Smooth muscle cell of trachea (primary cell): ENCODE measurements at places on chromosomes 7 and 10. TPM values are rescaled to one million over a fixed set of nuclear protein-coding genes. Genes with fewer than 3 reads are reported as not detected.

The REPIN1 gene
- 43.1 and 59.9 TPM in 2 replicates for total RNA-seq

The LAMTOR4 gene
- 59.9 and 108 TPM in 2 replicates for total RNA-seq

The ZNF239 gene
- 5.5 TPM in 2 replicates for total RNA-seq

The COBL gene
- total RNA-seq: under 0.01 TPM in 1 of 2 replicates, not detected in the other

The SSC4D gene
- total RNA-seq: 0.33 and 0.73 TPM in 2 replicates

The TMEM176A gene
- total RNA-seq: 0.33 TPM in 1 of 2 replicates, not detected in the other

The IFIT1B gene
- not detected in 2 replicates for total RNA-seq

The ZPBP gene
- not detected in 2 replicates for total RNA-seq

The CDC14C gene
- total RNA-seq: 0.15 and 0.17 TPM in 2 replicates

The AOC1 gene
- not detected in 2 replicates for total RNA-seq

The HABP2 gene
- not detected in 2 replicates for total RNA-seq

The CTTNBP2 gene
- 16.4 and 22.3 TPM in 2 replicates for total RNA-seq

The INSYN2A gene
- 0.73 and 2.6 TPM in 2 replicates for total RNA-seq

The PRF1 gene
- total RNA-seq: not detected in 2 replicates

The GPR26 gene
- total RNA-seq: not detected in 2 replicates

The MLXIPL gene
- total RNA-seq: 0.66 TPM in 1 of 2 replicates, not detected in the other

The DPP6 gene
- not detected in 2 replicates for total RNA-seq

The WEE2 gene
- 0.33 TPM in 1 of 2 replicates, not detected in the other for total RNA-seq

The INTS1 gene
- total RNA-seq: 55.0 and 67.5 TPM in 2 replicates

The TMEM273 gene
- total RNA-seq: not detected in 2 replicates

The PON3 gene
- not detected in 2 replicates for total RNA-seq

The PNLIPRP2 gene
- not detected in 2 replicates for total RNA-seq

The SPACDR gene
- total RNA-seq: 0.73 and 2.6 TPM in 2 replicates

The PRLHR gene
- total RNA-seq: not detected in 2 replicates

The LAMB1 gene
- total RNA-seq: 478 and 504 TPM in 2 replicates

The MIOS gene
- 37.2 and 37.5 TPM in 2 replicates for total RNA-seq

The NOM1 gene
- total RNA-seq: 11.6 and 14.6 TPM in 2 replicates

The LOXL4 gene
- total RNA-seq: 14.1 and 78.2 TPM in 2 replicates

The BMPR1A gene
- 68.1 and 73.1 TPM in 2 replicates for total RNA-seq

The ADAMTS14 gene
- total RNA-seq: 14.8 and 29.4 TPM in 2 replicates

The UTF1 gene
- not detected in 2 replicates for total RNA-seq

The ST8SIA6 gene
- total RNA-seq: 0.17 TPM in 1 of 2 replicates, not detected in the other

The TRIM50 gene
- not detected in 2 replicates for total RNA-seq

The GPRIN2 gene
- not detected in 2 replicates for total RNA-seq

The METTL27 gene
- 7.1 and 36.6 TPM in 2 replicates for total RNA-seq

The DKK1 gene
- 26.8 and 71.0 TPM in 2 replicates for total RNA-seq

The VENTX gene
- under 0.01 TPM in 1 of 2 replicates, not detected in the other for total RNA-seq

The LRRD1 gene
- total RNA-seq: 0.15 TPM in 1 of 2 replicates, not detected in the other

The MMP21 gene
- 0.17 TPM in 1 of 2 replicates, not detected in the other for total RNA-seq

The ARMC3 gene
- not detected in 2 replicates for total RNA-seq

The PDE6C gene
- total RNA-seq: not detected in 2 replicates

The CPED1 gene
- total RNA-seq: 89.8 and 122 TPM in 2 replicates

The OR13A1 gene
- total RNA-seq: not detected in 2 replicates

The TUBGCP2 gene
- 58.9 and 79.1 TPM in 2 replicates for total RNA-seq

The SFMBT2 gene
- total RNA-seq: 1.7 and 5.2 TPM in 2 replicates

The PARG gene
- 27.5 and 39.0 TPM in 2 replicates for total RNA-seq

The ANKRD16 gene
- 8.4 and 12.9 TPM in 2 replicates for total RNA-seq

The URGCP gene
- total RNA-seq: 33.7 and 44.0 TPM in 2 replicates

The NMT2 gene
- total RNA-seq: 36.4 and 36.7 TPM in 2 replicates

The WNT2 gene
- under 0.01 and 1.3 TPM in 2 replicates for total RNA-seq

The LRRC61 gene
- total RNA-seq: 0.15 and 3.3 TPM in 2 replicates

The CALML3 gene
- total RNA-seq: not detected in 2 replicates

The SLC16A9 gene
- 0.33 and 1.9 TPM in 2 replicates for total RNA-seq
